Fibroblast of upper back skin (primary cell): ENCODE measurements at places on chromosomes 12 and 14.
A peak's percentile ranks its signal among the peaks of the same experiment; 100 is the strongest.

DNA sequence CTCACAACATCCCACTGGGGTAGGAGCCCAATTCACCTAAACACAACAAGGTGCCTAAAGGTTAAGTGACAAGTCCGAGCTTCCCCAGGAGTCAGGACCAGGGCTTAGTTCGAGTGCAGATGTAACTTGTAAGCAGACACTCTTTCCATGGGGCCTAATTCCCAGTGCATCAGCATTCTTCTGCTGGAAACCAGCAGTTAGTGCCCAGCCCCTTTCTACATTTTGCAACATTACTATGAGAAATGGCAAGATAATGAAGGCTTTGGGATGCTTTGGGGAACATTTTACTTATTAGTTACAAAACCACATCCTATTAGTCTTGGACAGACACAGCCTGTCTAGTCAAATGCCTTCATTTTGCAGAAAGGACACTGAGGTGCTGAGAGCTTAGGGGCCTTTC is 179.8 kb downstream of the CALM1 start:
- DNase-seq: peak; percentile 23

- no peak for DNase-seq
Observed at GRCh38 chr12:95054206-95054605, 19.2 kb downstream of the NR2C1 start.

DNA sequence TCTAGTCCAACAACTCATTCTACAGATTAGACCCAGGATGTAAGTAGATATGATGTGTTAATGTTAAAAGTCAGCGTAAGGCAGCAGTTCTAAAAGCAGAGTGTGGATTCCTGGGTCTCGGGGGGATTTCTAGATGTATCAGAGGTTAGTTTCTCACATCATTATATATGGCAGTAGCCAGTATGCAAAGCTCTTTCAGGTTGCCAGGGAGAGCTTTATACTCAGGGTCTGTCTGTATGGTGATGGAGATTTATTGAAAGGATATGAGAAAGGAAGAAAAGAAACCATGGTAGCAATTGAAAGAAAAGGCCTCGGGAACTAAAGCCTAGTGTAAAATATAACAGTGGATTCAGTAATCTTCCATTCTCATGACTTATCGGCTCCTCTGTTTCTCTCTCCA is 26.2 kb upstream of the PAWR start:
- no peak for DNase-seq

GRCh38 chr14:102095871-102096568 is 9.2 kb upstream of the HSP90AA1 start:
- DNase-seq: no peak
